Stimulated activated naive CD8-positive, alpha-beta T cell treated with anti-CD3 and anti-CD28 coated beads, Interleukin-15, Interleukin-2, amounts not matched to agents 100 U/mL and 50 U/mL, for 24 hours (primary cell): ENCODE measurements at places on chromosomes 4 and X.

DNA sequence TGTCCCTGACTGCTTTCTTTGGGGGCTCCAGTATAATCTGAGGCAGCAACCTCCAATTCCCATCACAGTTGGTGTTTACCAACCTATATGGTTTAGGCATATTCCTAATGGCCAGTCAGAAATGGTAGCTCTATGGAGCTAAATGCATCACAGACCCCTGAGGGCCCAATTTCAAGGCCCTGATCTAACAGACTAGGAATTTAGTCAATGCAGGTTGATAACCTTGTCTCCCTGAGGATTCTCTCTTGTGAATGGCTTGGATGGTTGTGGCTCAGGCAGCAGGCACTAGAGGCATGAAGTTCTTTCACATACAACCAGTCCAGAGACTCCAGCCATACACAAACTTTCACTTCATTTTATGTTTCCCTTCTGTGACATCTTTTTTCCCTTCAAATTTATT is 59.4 kb downstream of the TMPRSS11F start:
- no peak for DNase-seq

DNA sequence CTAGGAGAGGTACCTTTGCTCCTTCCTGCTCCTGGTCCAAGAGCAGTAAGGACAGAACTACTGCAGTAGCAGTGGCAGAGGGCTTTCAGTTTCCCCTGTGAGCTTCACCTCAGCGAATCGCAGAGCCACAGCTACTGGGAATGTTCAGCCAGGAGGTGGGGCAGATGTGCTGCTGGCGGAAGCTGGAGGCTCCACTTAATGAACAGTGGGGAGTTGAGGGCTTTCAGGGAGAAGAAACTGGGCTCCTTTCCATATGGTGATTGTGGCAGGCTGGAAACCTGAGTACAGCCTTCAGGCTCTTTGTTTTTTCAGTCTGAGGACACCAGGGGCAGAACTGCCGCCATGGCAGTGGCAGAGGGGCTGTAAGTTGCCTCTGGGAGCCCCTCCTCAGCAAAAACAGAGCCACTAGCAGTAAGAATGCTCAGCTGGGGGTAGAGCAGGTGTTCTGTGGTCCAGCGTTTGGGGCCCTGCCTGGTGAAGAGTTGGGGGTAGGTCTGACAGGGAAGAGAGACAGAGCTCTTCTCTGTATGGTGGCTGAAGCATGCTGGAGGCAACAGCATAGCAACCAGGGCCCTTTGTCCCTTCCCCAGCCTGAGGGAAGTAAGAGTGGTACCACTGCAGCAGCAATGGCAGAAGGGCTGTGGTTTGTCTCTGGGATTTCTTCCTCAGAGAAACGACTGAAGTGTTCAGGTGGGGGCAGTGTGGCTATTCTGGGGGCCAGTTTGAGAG is 106.0 kb upstream of the GRXCR1 start:
- DNase-seq, result no peak

- DNase-seq, result no peak
Measured at GRCh38 chr4:41883988-41884734, 51.1 kb upstream of the TMEM33 start.

DNA sequence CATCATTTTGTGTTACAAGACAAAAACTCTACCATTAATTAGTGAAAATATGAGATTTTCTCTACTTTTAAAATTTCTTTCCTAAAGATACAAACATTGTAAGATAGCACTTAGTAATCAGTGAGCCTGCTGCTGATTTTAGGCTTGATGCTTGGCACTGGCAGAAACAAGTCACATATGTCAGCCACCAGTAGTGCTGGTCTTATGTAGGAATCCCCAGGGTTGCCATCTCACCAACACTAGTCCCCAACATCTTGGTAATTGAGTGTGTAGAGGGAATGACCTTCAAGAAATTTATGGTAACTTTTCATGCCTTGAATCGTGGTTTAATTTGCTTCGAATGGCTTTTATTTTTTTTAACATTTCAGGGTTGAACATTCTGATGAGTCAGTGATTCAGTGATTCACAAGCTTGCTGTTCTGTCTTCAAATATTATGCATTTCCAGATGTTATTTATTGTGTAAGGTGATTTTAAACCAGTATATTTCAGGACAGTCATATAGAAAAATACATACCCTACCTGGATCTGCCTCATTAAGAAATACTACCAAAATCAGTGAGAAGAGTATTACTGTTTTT is 11.9 kb downstream of the EXOC1 start:
- no peak for DNase-seq

- DNase-seq, result no peak
Measured at GRCh38 chrX:121802881-121803412, 755.5 kb downstream of the GLUD2 start.

- DNase-seq, result no peak
Measured at GRCh38 chrX:17435476-17435875, 60.5 kb downstream of the NHS start.

- DNase-seq, result no peak
Measured at GRCh38 chr4:74235135-74235534, 73.1 kb upstream of the EPGN start.

- peak; percentile 81 for DNase-seq
Measured at GRCh38 chr4:10461091-10461849, 4.0 kb upstream of the ZNF518B start.

DNA sequence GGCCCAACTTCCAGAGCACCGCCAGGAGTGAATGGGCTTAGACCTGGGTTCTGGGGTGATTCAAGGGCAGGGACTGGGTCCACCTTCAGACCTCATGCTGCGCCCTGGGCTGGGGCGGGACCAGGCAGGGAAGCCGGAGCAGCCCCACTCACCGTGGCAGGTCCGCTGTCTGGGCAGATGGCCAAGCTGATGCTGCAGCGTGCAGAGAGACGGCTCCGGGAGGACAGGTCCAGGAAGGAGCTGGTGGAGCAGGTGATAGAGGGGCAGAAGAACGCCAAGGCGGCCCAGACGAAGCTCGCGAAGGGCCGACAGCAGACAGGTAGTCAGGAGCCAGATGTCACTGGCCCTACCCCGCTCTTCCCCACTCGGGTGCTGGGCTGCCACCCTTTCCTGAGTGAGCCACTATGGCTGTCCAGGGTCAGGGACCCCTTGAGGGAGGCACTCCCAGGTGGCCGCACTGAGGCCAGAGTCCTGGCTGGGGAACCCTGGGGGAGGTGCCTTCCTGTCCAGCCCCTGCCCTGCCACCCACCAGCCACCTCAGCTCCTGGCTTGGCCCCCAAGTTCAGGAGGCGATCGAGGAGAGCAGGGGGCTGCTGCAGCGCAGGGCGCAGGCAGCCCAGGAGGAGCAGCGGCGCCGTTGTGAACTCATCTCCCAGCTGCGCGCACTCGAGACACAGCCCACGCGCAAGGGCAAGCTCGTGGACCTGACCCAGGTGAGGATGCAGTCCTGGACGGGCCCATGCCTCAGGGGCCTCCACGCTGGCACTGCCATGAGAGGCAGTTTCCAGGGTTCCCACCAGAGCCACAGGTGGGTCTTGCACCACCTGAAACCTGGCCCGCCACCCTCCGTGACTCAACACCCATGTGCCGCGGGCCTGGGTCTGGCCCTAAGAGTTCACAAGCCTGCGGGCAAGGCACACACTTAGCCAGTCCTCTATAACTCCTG is 10.1 kb upstream of the RNF4 start:
- DNase-seq, result no peak

GRCh38 chrX:25207803-25208475 is 192.2 kb upstream of the ARX start:
- DNase-seq, result no peak

DNA sequence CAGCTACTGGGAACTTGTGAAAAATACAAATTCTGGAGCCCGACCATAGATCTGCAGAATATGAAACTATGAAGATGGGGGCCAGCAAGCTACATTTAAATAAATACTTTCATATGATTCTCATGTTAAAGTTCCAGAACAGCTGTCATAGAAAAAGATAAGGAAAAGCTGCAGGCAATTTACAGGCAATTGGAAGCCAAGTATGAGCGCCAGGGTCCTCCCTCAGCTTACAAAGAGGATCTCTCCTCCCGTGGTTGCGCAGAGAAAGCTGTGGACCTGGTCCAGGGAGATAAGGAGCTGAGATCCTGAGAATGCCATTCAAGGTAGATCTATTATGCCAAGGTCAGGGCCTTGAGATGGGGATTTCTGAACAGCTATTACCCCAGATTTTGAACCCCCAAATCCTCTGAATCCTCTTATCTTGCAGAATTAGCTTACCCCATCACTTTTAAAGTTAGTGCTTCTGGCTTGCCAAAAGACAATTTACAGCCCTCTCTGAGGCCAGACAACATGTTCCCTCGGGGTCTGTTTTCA is 25.6 kb upstream of the FRAS1 start:
- DNase-seq, result no peak

DNA sequence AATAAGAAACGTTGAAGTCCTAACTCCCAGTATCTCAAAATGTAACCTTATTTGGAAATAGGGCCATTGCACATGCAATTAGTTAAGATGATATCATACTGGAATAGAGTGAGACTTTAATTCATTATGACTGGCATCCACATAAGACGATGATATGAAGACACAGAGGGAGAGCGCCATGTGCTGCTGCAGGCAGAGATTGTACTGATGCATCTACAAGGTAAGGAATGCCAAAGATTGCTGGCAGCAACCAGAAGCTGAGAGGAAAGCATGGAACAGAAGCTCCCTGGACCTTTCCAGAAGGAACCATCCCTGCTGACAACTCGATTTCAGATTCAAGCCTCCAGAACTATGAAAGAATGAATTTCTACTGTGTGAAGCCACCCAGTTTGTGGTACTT is 697.0 kb upstream of the INTU start:
- DNase-seq, result no peak

DNA sequence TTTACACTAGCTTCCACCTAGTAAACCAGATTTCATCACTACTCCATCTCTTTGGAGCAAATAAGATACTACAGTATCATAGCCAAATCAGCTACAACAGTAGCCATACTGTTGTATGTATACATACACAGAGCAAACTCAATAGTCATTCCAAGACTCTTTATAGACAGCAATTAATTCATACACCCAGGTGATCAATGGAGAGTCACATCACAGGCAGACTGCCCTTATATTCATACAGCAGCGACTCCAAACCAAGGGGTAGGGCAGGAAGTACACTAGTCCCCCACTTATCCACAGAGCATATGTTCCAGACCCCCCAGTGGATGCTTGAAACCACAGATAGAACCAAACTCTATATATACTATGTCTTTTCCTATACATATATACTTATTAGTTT is 76.6 kb downstream of the FBXW7 start:
- DNase-seq, result no peak

GRCh38 chrX:16786791-16787735 is 797 bp downstream of the TXLNG start:
- DNase-seq, result peak; percentile 41

DNA sequence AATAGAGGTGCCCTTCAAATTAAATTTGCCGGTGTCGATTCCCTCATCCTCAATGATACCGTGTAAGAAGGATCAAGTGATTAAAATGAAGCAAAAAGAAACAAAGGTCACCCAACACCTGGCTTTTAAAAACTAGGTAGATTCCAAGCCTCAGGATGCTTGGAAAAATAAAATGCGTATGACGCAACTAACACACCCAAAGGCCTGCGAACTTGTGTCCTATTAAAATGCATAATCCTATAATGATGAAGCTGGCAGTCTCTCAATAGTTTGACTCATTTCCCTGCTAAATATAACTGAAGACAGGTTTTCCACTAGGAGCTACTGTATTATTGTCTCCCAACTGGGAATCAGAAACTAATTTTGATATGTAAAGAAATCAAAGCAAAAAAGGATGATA is 263.2 kb downstream of the DHX15 start:
- DNase-seq, result no peak

DNA sequence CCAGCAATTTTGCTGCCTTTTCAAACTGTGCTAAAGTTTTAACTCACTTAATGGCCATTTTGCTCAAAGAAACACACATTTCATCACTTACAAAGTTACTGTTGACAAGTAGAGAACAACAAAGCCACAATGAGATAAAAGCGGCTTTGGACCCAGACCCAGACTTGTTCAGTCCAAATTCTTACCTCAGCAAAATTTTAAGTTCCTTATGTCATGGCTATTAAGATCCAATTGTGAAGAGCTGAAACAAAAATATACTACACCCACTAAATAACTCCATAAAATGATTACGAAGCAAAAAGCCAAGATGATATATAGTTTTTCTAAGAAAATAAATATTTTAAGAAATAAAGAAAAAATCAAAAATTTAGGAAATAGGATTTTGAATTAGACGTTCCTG is 137.0 kb upstream of the INPP4B start:
- DNase-seq, result no peak

- no peak for DNase-seq
Measured at GRCh38 chr4:14807856-14808255, 194.4 kb upstream of the CPEB2 start.

GRCh38 chrX:2416851-2417604 is 83.7 kb downstream of the DHRSX start:
- no peak for DNase-seq

GRCh38 chr4:174214101-174214878 is 69.2 kb downstream of the FBXO8 start:
- peak; percentile 10 for DNase-seq

DNA sequence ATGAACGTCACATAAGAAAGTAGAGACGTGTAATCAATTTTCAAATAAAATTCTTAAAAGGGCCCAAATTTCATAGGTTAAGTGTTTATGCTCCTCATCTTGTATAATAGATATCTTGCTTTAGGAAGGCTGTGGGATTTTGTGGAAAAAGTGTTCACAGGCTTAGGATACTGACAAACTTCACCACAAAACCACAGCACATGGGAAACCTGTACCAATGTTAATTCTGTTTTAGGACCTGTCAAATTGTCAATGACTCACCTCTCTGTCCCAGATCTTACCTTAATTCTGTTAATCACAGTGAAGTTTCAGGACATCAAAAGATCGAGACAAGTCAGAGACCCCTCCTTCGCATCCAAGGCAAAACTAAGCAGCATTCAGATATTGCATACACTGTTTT is 24.2 kb downstream of the FGFBP1 start:
- DNase-seq, result no peak

- no peak for DNase-seq
Measured at GRCh38 chr4:11426731-11427120, 2.0 kb downstream of the HS3ST1 start.
